ENCODE measurements at places on chromosomes 7 and 10. TPM values are rescaled to one million over a fixed set of nuclear protein-coding genes. Genes with fewer than 3 reads are reported as not detected.

DNA sequence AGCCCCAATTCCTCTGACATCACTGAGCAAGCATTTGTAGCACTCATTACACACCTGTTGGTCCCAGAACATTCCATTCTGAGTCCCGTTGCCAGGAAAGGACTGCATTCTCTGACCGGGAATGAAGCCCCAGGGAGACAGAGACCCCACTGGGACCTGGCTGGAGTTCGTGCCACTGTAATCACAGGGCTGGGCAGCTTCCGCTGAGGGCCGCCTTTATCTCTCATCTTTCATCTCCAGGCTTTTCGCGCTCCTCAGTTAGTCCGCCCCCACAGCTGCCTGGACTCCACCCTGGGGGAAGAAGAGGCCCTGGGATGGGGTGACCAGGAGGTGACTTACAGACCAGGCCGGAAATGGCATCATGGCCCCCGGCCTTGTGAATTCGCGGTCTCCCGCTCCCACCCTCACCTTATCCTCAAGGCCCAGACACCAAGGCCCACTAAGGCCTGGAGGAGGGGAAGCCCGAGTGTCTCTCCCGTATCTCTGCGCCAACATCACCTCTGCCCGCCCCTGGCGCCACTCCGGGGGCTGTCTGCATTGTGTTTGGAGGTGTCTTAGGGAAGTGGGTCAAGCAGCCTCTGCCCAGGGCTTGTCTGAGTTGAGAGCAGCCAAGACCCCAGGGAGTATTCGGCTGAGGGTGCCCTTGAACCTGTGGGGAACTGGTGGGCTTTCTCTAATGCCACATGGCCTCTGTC, 75.4 kb downstream of the PROSER2 start:
- H3K4me1 ChIP-seq = no peaks in the 10 kb centered on the region
- H3K36me3 ChIP-seq = no peaks in the 10 kb centered on the region
- no peak overlapping the region for H3K27ac ChIP-seq
- no peak overlapping the region for H3K4me3 ChIP-seq

MACC1 gene
- polyA plus RNA-seq = not detected

DNA sequence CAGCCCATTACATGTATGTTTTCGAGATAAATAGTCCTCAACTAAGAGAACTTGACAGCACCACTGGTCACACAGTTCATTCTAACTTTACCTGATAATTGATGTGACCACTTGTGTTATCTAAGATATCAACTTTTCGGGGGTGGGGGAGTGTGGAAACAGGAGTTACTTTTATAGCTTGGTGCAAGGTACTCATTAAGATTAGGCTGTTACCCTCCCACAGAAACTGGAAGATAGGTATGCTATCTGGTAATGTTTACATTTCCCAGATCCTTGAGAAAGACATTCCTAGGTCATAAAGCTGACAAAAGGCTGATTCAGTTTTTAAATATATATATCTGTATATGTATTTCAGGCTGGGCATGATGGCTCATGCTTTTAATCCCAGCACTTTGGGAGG, 11.1 kb downstream of the ERVW-1 start:
- H3K27me3 ChIP-seq = no peaks in the 10 kb centered on the region
- no peak overlapping the region for H3K27ac ChIP-seq
- H3K4me3 ChIP-seq = no peak overlapping the region
- DNase-seq = no peak
- H3K4me1 ChIP-seq = no peaks in the 10 kb centered on the region

DNA sequence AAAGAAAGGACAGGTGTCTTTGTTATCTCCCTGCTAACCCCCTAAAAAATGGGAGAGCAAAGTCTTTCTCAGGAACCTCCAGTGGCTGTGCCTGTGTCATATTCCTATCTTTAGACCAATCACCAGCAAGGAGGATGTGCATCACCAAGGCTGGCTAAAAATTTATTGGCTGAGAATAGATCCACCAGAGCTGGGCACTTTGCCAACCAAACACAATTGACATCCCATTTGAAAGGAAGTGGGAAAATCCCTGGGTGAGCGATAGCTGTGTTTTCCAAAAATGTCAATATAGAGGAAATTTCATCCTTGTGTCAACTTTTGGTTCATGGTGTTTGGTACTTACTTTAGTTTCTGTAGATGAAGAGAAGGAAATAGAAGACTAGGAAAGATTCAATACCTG, 13.1 kb upstream of the GPR141 start:
- H3K4me3 ChIP-seq = no peak overlapping the region
- H3K36me3 ChIP-seq = no peaks in the 10 kb centered on the region
- no peak overlapping the region for H3K27ac ChIP-seq
- no peaks in the 10 kb centered on the region for H3K4me1 ChIP-seq

TAS2R41 gene
- not detected for polyA plus RNA-seq

CPVL gene
- polyA plus RNA-seq = not detected

- no peaks in the 10 kb centered on the region for H3K36me3 ChIP-seq
- no peaks in the 10 kb centered on the region for H3K4me1 ChIP-seq
- H3K4me3 ChIP-seq = no peak overlapping the region
- no peak overlapping the region for H3K27ac ChIP-seq
- no peaks in the 10 kb centered on the region for H3K27me3 ChIP-seq
- no peak for DNase-seq
These were observed 225.9 kb downstream of the HDAC9 start for GRCh38 chr7:18721429-18721828.

- no peak overlapping the region for H3K4me3 ChIP-seq
- DNase-seq = no peak
- no peak overlapping the region for H3K27ac ChIP-seq
- H3K36me3 ChIP-seq = peaks cover 31% of the 10 kb centered on the region
- no peaks in the 10 kb centered on the region for H3K4me1 ChIP-seq
These were observed 11.8 kb downstream of the EPHA1 start for GRCh38 chr7:143396625-143397556.

DNA sequence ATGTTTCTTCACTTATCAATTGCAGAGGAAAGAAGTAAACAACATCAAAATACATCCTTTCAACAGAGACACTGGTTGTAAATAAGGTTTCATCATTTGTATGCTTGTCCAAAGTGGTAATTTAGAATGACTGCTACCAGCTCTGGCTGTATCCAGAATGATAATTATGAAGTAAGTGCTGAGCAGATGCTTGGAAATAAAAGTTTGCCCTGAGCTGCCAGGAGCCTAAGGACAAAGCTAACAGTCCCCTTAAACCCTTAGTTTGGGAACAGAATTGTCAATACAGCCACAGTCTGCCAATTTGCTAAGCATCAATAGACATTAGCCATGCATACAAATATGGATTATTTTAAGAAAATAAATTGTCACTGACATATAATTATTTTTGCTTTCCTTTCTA, 147.0 kb upstream of the SLC13A1 start:
- no peaks in the 10 kb centered on the region for H3K27me3 ChIP-seq
- no peak overlapping the region for H3K4me3 ChIP-seq
- H3K27ac ChIP-seq = no peak overlapping the region
- H3K36me3 ChIP-seq = no peaks in the 10 kb centered on the region

DNA sequence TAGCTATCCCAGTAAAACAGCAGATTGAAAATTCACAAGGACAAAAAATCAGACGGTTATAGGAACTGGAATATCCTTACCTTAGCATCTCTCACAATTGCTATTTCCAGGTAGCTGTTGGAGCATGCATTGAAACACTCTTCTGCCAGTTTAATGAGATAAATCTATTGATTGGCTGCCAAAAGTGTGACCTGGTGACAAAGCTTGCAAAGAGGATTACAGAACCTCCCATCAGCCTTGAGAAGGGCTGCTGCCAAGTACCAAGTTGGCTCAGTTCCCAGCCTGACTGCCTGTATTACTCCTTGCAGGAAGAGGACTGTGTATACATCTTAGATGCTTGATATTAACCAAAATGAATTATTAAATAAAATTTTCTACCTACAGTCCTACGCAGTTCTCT, 5.1 kb downstream of the PRLHR start:
- no peak overlapping the region for H3K27ac ChIP-seq
- DNase-seq = no peak
- peaks cover 5% of the 10 kb centered on the region for H3K27me3 ChIP-seq
- H3K36me3 ChIP-seq = no peaks in the 10 kb centered on the region
- H3K4me1 ChIP-seq = peaks cover 10% of the 10 kb centered on the region

FRAT1 gene
- polyA plus RNA-seq = 9.0 TPM

- no peak for DNase-seq
- H3K4me1 ChIP-seq = no peaks in the 10 kb centered on the region
- no peak overlapping the region for H3K27ac ChIP-seq
- no peak overlapping the region for H3K4me3 ChIP-seq
- H3K27me3 ChIP-seq = no peaks in the 10 kb centered on the region
These were observed 261.0 kb downstream of the HDAC9 start for GRCh38 chr7:18756378-18757050.

GRCh38 chr7:139767561-139767982, 10.2 kb downstream of the HIPK2 start:
- H3K27me3 ChIP-seq = no peaks in the 10 kb centered on the region
- no peaks in the 10 kb centered on the region for H3K36me3 ChIP-seq
- H3K4me1 ChIP-seq = peaks cover 58% of the 10 kb centered on the region
- no peak for DNase-seq

CALML3 gene
- not detected for polyA plus RNA-seq

MLXIPL gene
- polyA plus RNA-seq = not detected

FFAR4 gene
- not detected for polyA plus RNA-seq

- DNase-seq = peak; percentile 79
- H3K36me3 ChIP-seq = no peaks in the 10 kb centered on the region
- H3K27me3 ChIP-seq = no peaks in the 10 kb centered on the region
- peak within 1 kb of the TSS; percentile 70 for H3K27ac ChIP-seq
These were observed at the start of gene STAMBPL1 for GRCh38 chr10:88879534-88880281. Gene STAMBPL1 (plus strand): TSS chr10:88880245. CDS start chr10:88901709, 21,464 bp downstream.

CYP2C9 gene
- not detected for polyA plus RNA-seq

- DNase-seq = no peak
- no peaks in the 10 kb centered on the region for H3K4me1 ChIP-seq
- no peak overlapping the region for H3K27ac ChIP-seq
- H3K27me3 ChIP-seq = no peaks in the 10 kb centered on the region
- H3K36me3 ChIP-seq = no peaks in the 10 kb centered on the region
These were observed 56.6 kb downstream of the SPOCK2 start for GRCh38 chr10:72031706-72032105.

NPFFR1 gene
- not detected for polyA plus RNA-seq

EMX2 gene
- polyA plus RNA-seq = not detected

POLD2 gene
- 94.4 TPM for polyA plus RNA-seq

DNA sequence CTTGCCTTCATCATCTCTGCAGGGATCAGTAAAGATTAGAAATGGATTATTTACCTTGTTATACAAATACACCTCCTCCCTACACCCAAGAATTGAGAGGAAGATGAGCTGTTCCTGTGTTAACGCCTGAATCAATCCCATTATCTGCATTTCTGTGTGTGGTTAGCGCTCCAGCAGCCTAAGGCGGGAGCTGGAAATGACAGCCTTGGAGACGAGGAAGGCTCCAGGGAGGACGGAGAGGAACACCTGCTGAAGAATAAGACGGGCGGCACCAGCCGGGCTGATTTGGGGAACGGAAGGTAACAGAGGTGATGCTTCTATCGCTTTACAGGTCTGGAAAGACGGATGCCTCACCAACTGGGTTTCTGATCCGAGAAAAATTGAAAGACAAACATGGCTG, 34.2 kb upstream of the DDC start:
- H3K27ac ChIP-seq = no peak overlapping the region
- DNase-seq = no peak
- no peaks in the 10 kb centered on the region for H3K36me3 ChIP-seq

DNA sequence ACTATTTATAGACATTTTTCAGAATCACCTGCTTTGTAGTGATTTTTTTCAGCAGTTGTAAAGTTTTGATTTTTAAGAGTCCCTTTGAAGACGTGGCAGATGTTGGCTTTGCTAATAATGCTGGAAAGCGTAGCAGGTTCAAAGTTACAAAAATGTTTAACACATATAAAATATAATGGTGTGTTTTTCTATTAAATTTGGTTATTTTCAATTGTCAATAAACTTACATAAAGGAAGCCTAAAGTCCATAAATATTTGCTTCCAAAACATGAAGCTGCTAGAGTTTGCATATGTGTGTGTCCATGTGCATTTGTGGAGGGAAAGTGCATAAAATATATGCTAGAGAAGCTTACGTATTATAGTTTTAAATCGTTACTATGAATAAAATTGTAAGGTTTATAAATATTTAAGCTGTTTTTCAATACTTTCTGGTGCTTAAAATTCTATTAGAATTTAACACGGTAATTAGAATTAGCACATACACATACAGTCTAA, 3.7 kb downstream of the MEOX2 start:
- H3K4me3 ChIP-seq = no peak overlapping the region
- no peaks in the 10 kb centered on the region for H3K4me1 ChIP-seq
- DNase-seq = no peak
- no peaks in the 10 kb centered on the region for H3K27me3 ChIP-seq

Data from CD4-positive, alpha-beta memory T cell (primary cell).